ENCODE measurements at places on chromosomes 4 and X.

GRCh38 chr4:64407000-64407399, 2.2 kb downstream of the TECRL start:
- no peak for DNase-seq

GRCh38 chrX:153744210-153745066, 19.6 kb upstream of the PLXNB3 start:
- DNase-seq: peak; percentile 37

DNA sequence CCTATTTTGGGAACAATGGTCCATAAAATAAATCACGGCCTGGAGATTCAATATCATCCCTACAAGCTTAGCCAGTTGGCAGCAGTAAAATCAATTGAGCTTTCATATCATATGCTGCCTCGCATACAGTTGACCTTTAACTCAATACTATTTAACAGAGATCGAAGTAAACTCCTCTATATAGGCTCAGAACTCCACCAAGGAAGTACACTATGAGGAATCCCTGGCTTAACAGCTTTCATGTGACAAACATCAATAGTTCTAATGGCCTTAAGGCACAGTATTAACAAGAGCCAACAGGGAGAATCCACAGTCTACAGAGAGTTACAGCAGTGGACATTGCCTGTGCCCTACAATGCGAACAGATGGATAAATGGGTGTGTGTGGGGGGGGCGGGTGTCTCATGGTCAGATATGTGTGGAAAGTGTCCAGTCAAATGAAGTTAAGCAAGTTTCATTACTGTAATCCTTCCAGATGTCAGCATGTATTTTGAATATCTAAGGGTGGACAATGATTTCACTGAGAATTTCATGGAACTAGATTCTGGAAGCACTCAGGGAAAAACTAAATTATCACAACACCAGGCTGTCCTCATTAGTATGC, 98.2 kb upstream of the FAM9B start:
- DNase-seq: no peak

- DNase-seq: no peak
Observed at GRCh38 chr4:13481569-13481968, 2.6 kb downstream of the RAB28 start.

- no peak for DNase-seq
Observed at GRCh38 chr4:37431417-37431743, 186.8 kb downstream of the NWD2 start.

DNA sequence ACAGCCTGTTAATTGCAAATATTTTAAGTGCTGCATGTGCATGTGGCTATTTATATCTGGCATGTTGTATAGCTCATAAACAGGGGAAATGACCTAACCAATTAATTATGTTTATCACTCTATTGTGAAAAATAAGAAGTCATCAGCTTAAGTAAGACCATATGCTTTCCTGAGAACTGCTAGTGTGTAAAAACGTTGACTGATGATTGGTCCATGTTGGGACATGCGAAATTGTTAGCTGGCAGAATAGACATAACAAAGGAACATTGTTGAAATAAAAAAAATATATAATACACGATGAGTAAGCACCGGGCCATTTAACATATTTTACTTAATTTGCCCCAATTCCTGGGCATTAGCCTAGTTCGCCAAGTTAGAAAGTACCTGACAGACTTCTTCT, 207.5 kb downstream of the ANK2 start:
- DNase-seq: no peak

DNA sequence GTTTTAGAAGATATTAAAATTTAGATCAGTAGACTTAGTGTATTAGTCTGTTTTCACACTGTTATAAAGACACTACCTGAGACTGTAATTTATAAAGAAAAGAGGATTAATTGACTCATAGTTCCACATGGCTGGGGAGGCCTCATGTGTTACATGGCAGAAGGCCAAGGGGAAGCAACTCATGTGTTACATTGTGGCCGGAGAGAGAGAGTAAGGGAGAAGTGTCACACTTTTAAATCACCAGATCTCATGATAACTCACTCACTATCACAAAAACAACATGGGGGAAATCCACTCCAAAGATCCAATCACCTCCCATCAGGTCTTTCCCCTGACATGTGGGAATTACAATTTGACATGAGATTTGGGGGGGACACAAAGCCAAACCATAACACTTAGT, 1159.7 kb upstream of the PCDH7 start:
- no peak for DNase-seq

DNA sequence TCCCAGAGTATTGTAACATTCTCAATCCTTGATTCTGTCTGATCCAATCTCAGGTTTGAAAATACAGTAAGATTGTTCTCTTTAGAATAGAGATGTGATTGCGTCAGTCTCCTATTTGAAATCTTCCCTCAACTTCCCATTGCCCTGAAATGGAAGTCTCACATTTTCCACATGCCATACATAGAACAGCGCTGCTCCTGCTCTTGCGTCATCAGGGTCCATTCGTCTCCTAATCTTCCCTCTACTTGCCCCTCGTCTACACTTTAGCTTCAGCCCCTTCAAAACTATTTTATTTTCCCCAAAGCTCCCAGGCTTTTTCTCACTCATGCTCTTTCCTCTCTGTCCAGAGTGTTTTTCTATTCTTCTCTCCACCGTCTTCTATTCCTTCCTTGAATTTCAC, 301.7 kb upstream of the MAGEB2 start:
- no peak for DNase-seq
